Ascending aorta (tissue), 2 donors: ENCODE measurements at places on chromosomes 3 and 15.

- no peak for DNase-seq
Measured at GRCh38 chr15:65841121-65841930, 28.0 kb upstream of the RAB11A start.

DNA sequence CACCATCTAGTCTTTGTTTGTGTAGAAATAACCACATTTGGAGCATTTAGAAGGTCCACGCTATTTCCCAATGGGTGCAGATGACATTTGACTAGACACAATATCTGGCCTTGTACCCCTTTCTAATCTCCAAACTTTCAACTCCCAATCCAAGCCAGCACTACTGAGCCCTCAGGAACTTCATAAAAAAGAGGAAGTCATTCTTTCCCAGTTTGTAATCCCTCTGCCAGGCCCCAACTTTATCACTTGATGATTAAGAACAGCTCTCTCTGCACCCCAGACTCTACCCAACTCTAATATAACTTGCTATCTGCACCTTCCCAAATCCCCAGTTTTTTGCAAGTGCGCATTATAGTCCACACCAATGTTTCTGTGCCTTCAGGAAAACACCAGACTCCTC lies 170.2 kb downstream of the KCNMB2 start:
- no peak for DNase-seq

GRCh38 chr3:153162513-153163392 lies 727 bp downstream of the RAP2B start:
- DNase-seq = peak; percentile 76

GRCh38 chr15:79376383-79376782 lies 55.8 kb upstream of the MINAR1 start:
- DNase-seq = no peak

GRCh38 chr3:122077293-122078234 lies 22.4 kb downstream of the CD86 start:
- DNase-seq = no peak

- DNase-seq = no peak
Measured at GRCh38 chr3:152589644-152590043, 245.3 kb upstream of the P2RY1 start.

- no peak for DNase-seq
Measured at GRCh38 chr3:38347421-38348200, 1.0 kb downstream of the XYLB start.

DNA sequence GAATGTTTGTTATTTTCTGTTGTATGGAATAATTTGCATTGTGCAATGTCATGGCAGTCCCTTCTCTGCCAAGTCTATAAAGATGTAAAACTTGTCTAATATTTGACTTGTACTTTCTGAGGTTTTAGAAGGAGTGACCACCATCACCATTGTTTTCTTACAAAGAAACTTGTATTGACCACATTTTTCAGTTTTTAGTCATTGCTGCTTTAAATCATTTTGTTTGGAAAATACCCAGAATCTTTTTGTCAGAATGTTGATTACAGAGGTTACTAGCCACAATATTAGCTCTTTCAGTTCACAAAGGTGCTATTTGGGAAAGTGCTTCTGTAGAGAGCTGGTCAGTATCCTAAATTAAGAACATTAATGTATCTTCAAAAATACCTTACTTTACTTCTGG lies 532.4 kb upstream of the GBE1 start:
- DNase-seq = no peak

DNA sequence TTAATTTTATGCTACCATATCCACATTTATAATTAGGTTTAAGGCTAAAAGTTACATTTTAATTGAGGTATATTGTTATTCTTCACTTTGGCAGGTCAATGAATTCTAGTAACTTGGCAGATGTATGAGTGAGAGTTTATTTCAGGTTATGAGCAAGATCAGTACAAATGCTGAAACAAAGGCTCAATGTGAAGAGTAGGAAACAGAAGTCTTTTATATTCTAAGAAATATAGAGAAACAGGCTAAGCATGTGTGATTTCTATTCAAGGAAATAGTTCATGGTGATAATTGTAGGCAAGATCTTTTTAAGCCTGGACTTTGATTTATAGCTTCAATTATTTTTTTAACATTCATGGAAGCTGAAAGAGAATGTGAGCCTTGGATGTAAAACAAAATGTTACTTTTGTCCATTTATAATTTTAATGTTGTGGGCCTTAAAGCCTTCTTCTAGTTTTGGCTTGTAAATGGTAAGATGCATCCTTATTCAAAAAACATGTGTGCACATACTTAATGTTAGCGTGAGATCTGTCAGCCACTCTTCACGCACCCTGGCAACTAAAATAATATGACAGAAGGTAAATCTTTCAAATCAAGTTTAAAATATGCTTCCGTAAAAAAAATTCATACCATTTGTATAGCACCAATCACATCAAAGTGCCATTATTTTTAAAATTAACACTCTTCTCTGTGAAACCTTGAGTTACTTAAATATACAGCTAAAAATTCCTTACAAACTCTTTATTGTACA lies 22.8 kb upstream of the OSTN start:
- no peak for DNase-seq

- no peak for DNase-seq
Measured at GRCh38 chr15:90957031-90957790, 2.5 kb downstream of the RCCD1 start.

- DNase-seq = no peak
Measured at GRCh38 chr15:30962079-30962478, 29.3 kb downstream of the MTMR10 start.

GRCh38 chr15:92733934-92734521 lies 78.5 kb upstream of the FAM174B start:
- DNase-seq = no peak

- DNase-seq = no peak
Measured at GRCh38 chr3:59006634-59007517, 42.9 kb downstream of the CFAP20DC start.

DNA sequence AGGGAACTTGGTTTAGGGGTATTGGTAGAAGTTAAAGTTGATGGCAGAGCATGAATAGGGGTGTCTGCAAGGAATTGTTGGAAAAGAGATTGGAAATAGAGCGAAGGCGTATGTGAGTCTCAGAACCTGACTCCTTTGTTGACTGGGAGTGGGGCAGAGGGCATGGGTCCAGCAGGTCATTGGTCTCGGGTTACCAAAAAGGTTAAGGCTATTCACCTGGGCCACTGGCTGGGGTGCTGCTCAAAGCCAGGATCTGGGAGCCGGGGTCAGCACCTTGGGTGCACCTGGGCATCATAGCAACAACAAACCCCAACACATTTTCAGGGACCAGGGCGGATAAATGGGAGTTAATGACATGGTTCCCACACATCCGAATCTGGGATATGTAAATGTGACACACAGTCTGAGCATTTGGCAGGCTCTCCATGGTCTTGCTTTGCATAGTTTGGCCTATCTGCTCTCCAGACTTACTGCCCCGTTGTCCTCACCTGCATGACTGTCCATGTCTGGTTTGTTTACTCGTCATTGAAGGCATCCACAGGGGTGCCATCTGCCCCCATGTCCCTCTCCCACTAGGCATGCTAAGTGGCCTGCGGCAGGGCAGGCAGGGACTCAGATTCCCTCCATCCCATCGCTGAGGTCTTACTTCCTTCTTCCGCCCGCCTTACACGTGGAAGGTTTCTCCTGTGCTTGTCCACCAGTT lies 10.1 kb downstream of the KLF13 start:
- no peak for DNase-seq

DNA sequence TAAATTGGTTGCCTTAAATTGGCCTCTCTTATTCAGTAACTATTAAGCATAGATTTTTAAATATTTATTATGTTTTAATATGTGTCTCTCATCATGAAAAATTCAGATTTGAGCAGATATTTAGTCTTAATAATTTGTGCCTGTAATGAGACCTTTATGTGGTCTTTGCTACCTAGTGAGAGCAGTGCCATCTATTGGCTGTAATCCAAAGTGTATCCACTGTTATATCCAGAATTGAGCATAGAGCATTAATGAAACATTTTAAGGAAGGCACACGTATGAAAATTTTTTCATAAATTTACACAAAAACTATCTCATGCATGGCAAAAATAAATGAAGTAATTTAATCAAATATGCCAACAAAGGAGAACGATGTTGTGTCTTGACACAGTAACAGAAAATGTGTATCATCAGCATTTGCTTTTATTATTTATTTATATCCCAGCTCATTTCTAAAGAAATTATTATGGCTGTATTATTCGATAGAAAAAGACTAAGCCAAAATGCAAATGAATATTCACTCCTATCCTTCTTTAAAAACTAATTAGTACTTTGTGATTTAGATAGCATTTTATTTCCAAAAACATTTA lies 203.5 kb downstream of the RSRC1 start:
- no peak for DNase-seq

DNA sequence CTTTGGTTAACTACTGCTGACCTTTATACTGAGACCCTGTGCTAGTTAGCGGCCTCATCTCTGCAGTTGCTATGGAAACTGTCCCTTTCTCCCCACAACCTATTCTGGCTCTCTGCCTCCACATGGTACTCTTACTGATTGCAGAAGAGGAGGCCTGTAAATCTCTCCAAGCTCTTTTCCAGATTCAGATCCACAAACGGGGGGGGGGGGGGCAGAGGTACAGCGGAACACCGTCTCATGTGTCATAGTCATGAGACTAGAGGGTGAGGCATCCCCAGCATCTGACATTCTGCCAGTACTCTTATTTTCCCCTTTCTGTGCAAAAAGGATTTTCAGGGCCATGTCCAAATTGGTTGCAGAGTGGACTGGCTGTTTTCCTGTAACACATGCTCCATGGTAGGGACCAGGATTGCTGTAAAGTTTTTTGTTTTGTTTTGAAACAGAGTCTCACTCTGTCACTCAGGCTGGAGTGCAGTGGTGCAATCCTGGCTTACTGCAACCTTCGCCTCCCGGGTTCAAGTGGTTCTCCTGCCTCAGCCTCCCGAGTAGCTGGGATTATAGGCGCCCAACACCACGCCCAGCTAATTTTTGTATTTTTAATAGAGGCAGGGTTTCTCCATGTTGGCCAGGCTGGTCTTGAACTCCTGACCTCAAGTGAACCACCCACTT lies 8.3 kb upstream of the MAP1A start:
- DNase-seq = no peak

DNA sequence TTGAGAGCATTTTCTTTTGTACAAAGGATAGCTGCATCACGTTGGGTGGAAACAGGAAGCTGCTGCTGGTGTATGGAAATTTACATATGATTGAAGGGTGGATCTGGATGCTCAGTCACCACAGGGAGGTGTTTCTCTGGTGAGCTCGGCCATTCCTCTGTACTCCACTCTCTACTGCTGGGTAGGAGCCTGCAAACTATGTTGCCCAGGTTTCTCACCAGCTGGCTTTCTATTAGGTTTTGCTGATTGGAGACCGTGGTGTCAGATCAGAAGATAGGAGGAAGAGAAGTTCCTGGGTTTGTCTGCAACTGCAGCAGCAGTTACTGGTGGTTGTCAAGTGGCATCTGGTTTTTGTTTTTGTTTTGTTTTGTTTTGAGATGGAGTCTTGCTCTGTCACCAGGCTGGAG lies 61.7 kb downstream of the TAMM41 start:
- DNase-seq = no peak

DNA sequence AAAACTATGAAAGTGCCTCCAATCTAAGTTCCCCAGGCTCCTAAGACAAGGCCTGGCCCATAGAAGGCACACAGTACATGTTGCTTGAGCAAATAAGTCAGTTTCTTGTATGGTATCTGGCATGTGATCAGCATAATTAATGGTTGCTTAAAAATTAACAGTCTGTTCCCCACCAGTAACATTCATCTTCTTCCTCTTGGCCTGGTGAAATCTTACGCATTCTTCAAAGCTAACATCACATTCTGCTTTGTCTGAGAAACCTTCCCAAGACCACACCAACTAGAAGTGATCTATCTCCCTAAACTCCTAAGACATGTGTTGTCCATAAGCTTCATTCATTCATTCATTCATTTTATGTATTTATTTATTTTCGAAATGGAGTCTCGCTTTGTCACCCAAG lies 48.1 kb downstream of the LIPC start:
- DNase-seq = no peak

DNA sequence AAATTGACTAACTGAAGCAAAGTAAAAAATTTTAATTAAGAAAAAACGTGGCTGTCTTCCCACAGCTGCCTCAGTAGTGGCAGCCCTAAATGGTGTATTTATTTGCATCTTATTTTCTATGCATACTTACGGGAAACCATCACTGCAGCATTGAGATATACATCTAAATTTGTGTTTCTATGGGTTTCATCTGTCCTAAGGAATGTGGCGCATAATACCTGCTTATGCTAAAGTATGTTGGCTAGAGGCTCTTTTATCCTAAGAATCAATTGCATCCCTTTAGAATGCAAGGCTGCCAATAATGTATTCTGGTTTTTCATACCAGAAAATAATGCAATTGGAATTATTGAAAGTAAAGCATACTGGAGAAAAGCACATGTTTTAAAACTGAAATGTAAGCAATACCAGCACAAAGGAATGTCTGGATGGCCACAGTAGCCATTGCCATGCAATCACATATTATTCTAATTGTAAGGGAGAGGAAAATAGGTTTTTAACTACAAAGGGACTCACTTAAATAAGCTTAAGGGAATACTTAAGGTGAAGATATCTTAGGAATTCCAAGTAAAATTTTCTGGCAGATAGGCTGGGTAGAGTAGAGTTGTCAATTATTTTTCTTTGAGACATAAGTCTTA lies 834.5 kb upstream of the NECTIN3 start:
- DNase-seq = no peak

DNA sequence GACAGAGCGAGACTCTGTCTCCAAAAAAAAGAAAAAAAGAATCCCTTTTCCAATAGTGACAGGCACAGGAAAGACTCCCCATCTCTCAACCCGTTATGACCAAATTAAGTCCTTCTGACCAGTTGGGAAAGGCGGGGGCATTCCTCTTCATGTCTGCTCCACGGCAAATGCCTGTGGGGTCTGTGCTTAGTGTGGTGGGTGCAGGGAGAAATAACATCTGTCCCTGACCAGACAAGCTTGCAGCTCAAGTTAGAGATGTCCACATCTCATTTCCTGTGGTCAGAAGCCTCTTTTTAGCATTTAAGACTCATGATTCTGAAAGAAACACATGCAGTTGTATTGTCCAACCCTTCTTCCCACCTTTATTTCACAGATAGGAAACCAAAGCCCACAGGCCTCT lies 16.2 kb downstream of the PLA1A start:
- DNase-seq = no peak

DNA sequence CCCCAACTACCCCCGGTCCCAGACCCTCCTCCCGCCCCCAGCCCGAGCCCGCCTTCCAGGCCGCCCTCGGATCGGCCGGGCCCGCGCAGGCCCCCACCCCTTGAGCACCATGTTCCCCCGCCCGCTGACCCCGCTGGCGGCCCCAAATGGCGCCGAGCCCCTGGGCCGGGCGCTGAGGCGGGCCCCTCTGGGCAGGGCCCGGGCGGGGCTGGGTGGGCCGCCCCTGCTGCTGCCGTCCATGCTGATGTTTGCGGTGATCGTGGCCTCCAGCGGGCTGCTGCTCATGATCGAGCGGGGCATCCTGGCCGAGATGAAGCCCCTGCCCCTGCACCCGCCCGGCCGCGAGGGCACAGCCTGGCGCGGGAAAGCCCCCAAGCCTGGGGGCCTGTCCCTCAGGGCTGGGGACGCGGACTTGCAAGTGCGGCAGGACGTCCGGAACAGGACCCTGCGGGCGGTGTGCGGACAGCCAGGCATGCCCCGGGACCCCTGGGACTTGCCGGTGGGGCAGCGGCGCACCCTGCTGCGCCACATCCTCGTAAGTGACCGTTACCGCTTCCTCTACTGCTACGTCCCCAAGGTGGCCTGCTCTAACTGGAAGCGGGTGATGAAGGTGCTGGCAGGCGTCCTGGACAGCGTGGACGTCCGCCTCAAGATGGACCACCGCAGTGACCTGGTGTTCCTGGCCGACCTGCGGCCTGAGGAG lies 472 bp downstream of the CHST14 start:
- no peak for DNase-seq
